ENCODE measurements at places on chromosomes 7 and 10.

- no peak for DNase-seq
Measured at GRCh38 chr10:10520491-10521385, 496.9 kb upstream of the CELF2 start.

- no peak for DNase-seq
Measured at GRCh38 chr7:17078298-17078697, 196.5 kb upstream of the AGR3 start.

GRCh38 chr10:13272164-13272571, 27.7 kb downstream of the PHYH start:
- DNase-seq, result no peak

- DNase-seq, result no peak
Measured at GRCh38 chr10:84012831-84013458, 126.4 kb upstream of the GHITM start.

DNA sequence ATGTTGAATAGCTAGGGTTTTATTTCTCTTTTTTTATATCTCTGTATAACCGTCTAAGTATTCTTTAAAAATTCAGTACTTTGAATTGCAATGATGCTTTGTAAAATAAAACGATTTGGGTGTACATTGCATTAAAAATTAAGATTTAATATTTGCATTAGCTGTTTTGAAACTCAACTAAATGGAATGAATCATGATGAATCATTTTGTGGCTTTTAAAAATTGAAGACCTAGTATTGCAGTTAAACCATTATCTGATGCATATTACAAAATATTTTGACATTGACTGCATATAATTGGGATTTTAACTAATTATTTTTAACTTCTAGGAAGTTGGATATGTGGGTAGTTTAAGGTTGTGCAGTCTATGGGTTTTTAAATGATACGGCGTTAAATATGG, 314.0 kb downstream of the CDK14 start:
- DNase-seq, result no peak

- DNase-seq, result no peak
Measured at GRCh38 chr7:116501425-116502167, 2.1 kb downstream of the CAV2 start.

DNA sequence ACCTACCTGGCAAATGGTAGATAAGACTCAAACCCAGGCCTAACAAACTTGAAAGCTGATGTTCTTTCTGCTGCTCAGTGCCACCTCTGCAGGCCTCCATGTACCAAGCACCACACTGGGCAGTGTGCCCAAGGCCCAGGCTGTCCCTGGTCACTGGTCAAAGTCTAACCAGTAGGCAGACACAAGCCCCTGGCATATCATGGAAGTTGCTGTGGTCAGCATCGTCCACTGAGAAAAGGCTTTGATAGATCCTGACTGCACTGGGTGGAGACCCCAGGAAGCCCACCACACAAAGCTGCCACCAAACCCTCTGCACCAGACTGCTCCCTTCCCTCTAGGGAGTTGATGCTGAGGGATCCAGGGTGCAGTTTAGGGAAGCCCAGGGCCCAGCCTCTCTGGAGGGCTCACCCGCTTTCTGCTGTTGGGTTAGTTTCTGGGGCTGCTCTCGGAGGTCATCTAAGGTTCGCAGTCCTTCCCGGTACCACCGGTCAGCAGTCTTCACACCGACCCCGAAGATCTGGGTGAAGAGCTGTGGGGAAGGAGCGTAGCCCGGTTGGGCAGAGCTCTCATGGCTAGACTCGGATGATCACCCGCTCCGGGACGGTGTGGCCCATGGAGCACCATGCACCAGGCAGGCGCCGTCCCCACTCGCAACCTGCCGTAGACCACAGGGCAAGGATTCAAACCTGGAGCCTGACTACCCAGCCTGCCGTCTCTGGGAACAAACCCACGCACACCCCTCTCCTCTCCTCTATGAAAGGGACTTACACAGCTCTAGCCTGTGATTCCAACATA, 6.0 kb downstream of the POLM start:
- no peak for DNase-seq

- no peak for DNase-seq
Measured at GRCh38 chr7:129359638-129360037, 74.6 kb upstream of the STRIP2 start.

GRCh38 chr7:918441-919113, 35.9 kb downstream of the ADAP1 start:
- DNase-seq, result no peak

GRCh38 chr10:71708301-71708703, 11.3 kb downstream of the C10orf105 start:
- DNase-seq, result peak; percentile 65

DNA sequence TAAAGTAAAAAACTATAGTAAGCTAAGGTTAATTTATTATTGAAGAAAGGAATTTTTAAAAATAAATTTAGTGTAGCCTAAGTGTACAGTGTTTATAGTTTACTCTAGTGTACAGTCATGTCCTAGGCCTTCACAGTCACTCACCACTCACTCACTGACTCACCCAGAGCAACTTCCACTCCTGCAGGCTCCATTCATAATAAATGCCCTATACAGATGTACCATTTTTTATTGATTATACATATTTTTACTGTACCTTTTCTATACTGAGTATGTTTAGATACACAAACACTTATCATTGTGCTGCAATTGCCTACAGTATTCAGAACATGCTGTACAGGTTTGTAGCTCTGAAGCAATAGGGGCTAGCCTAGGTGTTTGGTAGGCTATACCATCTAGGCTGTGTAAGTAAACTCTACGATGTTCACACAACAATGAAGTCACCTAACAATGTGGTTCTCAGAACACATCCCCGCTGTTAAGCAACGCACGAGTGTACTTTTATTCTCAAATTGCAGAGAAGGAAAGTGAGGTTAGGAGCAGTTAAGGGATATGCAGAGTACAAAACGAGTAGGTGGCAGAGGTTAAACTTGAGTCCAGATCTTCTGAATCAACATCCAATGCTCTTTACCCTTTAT, 38.9 kb upstream of the PLCE1 start:
- DNase-seq, result no peak

DNA sequence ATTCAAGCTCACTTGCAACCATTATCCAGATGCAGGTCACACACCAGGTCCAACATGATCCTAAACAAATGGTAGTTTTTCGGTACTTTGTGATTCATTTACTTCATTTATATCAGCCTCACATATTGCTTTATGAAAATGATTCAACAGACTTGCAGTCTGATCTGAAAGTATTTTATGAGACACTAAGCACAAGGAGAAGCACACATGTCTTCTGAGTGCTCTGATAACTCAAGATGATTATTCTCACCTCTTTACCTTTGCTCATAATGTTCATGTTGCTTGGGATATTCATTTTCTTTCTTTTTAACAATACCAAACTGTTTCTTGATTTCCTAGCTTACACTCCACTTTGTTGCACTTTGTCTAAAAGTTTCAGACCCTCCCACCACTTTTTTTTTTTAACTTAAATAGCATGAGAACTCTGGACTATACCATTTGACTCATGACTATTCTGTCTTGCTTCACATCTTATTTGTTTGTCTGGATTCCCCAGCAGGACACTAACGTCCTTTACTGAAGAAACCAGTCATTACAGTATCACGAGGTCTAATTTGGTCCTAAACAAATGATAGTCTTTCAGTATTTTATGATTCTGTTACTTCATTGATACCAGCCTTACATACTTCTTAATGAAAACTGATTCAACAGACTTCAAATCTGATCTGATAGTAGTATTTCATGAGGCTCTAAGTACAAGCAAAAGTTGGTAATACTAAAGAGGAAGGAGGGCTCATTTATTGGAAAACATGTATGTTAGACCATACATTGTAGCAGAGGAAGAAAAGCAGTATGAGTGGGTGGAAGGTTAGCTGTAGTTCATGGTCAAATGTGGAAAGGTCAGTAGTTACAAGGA, 171.8 kb upstream of the AHR start:
- DNase-seq, result no peak

DNA sequence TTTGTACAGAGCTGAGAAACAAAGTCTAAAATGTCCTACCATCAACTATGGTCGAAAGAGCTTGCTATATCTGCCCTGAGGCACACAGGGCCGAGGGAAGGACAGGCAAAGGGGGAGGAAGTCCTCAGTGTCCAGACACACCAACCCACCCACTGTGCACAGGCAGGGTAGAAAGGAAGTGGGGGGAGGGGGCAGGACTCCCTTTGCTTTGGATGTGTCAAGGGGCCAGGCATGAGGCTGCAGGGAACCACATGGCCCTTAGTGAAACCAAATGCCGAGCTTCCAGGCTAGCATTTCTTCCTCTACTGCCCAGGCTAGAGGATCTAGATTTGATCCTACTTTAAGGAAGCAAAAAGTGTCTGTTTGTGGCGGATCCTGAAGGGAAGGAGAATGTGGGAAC, 28.6 kb downstream of the KCNH2 start:
- DNase-seq, result no peak

GRCh38 chr7:137655804-137656203, 191.0 kb downstream of the DGKI start:
- no peak for DNase-seq

DNA sequence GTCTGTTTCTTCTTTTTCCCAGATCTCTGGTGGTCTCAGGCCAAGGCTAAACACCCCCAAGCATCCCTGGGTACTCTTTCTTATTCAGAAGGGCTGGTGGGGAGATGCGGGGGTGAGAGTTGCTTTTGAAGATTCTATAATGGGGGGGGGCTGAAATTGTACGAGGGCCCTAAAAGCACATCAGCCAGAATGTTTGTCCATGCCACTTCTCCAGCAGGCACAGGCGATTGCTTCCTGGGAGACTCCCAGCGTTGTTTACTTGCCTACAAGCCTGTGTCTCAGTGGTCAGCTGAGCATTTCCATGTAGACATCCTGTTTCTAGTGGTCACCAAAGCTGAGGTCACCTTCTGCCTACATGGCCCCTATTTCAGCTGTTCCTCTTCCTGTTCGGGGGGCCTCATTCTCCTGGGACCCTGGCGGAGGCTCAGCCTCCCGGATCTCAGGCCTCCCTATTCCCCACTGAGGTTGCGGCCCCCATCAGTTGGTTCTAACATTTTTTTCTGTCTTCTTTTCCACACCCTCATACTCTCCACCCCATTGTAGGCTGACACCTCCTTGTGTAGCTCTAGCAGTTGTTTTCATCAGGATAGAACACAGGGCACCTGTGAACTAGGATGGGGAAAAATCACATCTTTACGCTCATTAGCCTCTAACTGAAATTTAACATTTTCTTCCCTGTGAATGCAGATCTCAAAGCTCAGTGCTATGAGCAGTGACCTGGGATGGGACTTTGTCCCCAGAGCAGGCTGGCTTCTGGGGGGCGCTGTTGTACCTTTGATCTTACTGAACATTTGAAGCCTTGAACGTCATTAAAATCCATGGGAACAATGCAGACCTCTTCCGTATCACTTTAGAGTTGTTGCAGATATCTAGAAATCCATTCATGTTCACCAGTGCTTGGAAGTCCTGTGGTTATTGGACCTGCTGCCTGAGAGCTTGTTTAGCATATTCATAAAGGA, 286.5 kb downstream of the GLRX3 start:
- DNase-seq, result no peak

DNA sequence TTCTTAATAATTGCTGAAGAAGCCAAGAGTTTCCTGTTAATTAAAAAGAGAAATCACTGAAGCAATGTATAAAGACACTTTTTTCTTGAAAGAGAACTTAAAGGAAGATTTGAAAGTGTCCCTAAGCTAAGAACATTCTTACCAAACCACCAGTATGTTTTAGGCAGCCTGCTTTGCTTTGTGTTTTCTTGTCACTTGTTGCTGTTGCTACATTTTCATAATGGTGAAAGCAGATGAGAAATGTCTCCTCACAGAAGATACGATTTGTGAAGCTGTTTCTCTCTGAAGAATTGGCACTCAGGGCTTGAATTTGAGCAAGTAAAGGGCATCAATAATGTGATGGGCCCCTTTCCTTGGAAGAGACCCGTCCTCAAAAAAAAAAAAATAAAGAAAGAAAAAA, 30.9 kb downstream of the TCF7L2 start:
- DNase-seq, result no peak

DNA sequence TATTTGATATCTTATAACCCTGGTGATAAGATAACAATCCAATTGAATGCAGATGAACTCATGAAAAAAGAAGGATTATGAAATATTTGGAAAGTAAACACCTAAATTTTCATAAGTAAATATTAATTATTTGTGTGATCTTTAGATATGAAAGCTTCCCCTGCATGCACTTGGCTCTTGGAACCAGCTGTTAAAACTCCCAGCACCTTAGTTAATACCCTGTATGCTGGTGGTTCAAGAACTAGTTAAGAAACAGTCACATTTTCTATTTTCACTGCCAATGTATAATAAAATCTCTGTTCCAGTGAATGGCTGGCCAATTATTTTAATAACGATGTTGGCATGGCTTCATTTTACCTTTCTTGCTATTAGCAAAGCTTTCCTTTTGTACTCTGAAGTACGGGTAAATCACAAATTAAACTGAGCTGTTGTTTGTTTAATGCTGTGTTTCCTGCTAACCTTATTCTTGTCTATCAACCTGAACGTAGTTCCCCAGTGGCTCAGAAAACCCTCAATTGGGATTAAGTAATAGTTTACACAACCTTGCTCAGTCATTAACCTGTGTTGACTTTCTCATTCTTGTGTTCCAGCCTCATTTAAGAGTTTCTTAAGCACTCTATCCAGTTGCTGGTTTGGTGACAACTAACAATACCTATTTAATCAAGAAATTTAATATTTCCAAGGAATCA, 38.9 kb downstream of the MET start:
- no peak for DNase-seq

All from stimulated activated CD4-positive, alpha-beta T cell treated with anti-CD3 and anti-CD28 coated beads, TNF-alpha, amount 100 ng/mL, for 24 hours (primary cell).